ENCODE measurements at places on chromosomes 7 and 10.

GRCh38 chr7:29748286-29749099, 57.8 kb upstream of the WIPF3 start:
- DNase-seq: peak; percentile 7

- no peak for DNase-seq
Measured at GRCh38 chr10:74190494-74190893, 39.5 kb downstream of the ADK start.

GRCh38 chr10:69976795-69977546, 75.7 kb upstream of the MACROH2A2 start:
- no peak for DNase-seq

GRCh38 chr10:132710036-132710686, 75.8 kb downstream of the NKX6-2 start:
- no peak for DNase-seq

DNA sequence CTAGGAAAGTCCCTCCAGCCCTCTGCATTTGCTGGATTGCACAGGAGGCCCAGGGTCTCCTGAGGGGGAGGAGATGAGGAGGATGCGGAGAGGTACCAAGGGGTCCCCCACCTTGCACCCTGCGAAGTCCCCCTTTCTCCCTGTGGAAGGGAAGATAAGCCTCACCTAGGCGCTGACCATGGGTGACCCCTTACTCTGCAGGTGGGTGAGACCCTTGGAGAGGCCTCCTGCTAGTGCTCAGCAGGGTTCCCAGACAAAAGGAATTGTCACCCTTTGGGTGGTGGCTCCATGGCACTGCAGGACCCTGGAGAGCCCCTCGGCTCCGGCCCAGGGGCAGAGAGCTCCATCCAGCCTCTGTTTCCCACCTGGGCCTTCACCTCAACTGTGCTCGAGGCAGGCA, 107.0 kb upstream of the RET start:
- no peak for DNase-seq

DNA sequence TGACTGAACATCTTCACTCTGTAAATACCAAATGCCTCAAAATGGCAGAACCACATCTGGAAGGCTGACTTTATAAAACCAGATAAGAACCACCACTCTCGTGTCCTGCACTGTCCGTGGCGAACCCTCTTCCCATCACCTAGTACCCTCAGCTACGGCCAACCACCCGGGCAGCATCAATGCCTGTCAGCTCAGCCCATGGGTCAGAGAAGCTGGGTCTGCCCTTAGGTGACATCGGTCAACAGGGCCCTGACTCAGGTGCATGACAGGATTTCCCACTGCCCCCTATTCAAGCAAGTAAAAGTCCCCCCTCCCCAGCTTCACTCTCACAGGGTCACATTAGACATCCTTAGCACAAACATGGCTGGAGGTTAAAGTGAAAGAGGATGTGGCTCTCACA, 56.6 kb downstream of the HSPA12A start:
- DNase-seq: no peak

- no peak for DNase-seq
Measured at GRCh38 chr7:97573065-97573464, 158.8 kb upstream of the TAC1 start.

DNA sequence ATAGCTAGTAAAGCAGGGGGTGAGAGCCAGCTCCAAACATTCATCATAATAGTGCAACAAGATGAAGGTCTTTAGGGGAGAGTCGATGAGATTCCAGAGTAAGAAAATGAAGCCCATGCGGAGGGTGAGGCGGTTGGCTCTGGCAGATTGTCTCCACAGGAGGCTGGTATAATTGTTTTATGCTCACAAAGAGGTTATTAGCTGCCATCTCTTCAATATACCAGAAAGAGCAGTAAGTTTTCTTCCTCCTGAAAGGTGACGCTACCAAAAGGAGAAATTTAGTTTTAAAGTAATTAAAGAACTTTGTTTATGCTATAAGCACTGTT, 59.2 kb upstream of the KCNIP2 start:
- DNase-seq: no peak

DNA sequence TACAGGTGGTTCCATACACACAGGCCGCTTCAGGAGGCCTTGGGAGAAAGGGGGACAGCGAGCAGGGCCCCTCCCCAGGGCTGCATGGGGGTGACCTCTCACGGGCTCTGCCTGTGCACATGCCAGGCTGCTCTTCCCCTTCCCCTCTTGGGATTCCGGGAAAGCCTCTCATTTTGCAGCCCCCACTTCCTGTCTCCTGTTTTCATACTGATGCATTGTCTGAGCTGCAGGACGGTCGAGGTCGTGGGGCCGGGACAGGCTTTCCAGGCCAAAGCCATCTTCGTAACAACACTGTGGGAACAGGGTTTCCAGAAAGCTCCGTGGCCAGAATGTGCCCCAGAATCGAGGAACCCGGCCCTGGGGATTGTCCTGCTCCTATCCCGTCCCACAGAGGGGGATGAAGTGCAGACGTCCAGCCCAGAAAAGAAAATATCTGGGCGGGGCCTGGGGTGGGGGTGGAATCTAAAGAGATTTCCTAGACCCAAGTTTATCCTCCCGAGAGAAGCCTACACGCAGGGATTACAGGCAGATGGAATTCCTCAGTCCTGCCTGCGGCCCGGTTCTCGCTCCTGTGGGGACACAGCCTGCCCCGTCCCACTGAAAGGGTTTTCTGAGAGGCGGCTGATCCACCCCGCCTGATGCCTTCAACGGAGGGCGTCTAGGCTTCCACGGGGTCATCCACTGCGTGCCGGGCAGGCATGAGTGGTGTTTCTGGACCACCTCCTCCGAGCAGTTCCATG, 29.5 kb upstream of the DNAAF5 start:
- no peak for DNase-seq
